ENCODE measurements at places on chromosomes 12 and 14. TPM values are rescaled to one million over a fixed set of nuclear protein-coding genes. Genes with fewer than 3 reads are reported as not detected.

Gene OR6C4
- total RNA-seq: not detected

Gene HOXC12
- under 0.01 TPM for total RNA-seq

Gene OR6C3
- total RNA-seq: not detected

Gene SYCP3
- total RNA-seq: 0.88 TPM

Gene SOX5
- 5.1 TPM for total RNA-seq

Gene PIK3C2G
- total RNA-seq: not detected

- H3K27ac ChIP-seq: no peak overlapping the region
- H3K4me1 ChIP-seq: no peaks in the 10 kb centered on the region
- no peak overlapping the region for H3K4me3 ChIP-seq
- no peak for DNase-seq
- H3K36me3 ChIP-seq: no peaks in the 10 kb centered on the region
These were observed 55.7 kb upstream of the ABCD2 start for GRCh38 chr12:39675263-39675662.

DNA sequence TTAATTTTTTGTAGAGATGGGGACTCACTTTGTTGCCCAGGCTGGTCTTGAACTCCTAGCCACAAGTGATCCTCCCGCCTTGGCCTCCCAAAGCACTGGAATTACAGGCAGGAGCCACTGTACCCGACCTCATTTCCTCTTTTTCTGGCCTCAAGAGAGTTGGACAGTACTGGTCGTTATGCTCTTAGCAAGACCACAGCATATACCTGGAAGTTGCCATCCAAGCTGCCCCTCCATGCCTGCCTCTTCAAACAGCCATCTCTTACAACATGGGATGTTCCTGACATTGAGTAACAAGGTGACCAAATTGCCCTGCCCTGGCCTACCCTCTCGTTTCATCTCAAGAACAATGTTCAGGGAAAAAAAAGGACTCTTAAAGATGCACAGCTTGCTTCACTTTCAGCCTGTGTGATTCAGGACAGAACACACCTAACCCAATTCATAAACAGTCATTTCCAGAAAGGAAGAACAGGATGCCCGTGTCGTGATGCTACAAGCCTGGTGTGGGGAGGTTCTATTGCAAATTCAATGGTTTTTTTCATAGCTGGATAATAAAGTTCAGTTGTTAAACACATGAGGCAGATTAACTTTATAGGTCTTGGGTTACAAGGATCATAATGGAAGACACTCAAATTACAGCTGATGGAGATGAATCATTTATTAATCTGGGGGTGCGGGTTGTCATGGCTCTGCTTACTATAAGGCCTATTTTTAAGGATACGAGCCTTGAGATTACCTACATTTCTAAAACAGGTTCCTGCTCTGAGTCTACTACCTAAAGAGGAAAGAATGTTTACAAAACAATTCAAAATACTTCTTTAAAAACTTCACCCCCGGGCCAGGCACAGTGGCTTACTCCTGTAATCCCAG is 11.9 kb downstream of the GLTP start:
- H3K27ac ChIP-seq: no peak overlapping the region
- no peaks in the 10 kb centered on the region for H3K27me3 ChIP-seq
- no peaks in the 10 kb centered on the region for H3K36me3 ChIP-seq
- peaks cover 33% of the 10 kb centered on the region for H3K4me1 ChIP-seq
- no peak for DNase-seq

DNA sequence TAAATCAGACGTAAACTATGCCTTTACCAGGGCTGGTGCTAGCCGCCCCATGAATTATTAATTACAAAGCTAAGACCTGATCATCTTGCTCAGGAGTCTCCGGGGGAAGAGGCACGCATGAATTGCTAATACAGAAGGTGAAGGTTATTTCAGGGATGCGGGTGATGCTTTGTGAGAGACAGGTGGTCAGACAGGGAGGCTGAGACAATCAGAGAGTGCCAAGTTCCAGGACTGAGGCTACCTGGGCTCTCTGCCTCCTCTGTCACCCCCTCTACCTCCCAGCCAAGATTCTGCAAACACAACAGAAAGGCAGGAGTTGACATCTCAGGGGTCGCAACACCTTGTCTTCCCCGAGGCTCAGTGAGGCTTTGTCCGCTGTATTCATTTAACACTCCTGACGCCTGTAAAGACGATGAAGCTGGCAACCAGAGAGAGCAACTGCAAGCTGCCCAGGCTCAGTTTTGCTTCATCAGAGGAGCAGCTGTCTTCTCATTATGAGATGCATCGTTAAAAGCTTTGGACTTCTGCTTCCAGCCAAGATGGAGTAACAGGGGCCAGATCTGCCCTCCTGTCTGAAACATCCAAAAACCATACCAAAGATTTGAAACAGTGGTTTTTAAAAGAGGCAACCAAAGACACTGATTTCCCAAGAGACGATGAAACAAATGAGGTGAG is 46.6 kb downstream of the PRIMA1 start:
- H3K27me3 ChIP-seq: no peaks in the 10 kb centered on the region
- H3K4me3 ChIP-seq: no peak overlapping the region
- no peak overlapping the region for H3K27ac ChIP-seq
- no peaks in the 10 kb centered on the region for H3K36me3 ChIP-seq

DNA sequence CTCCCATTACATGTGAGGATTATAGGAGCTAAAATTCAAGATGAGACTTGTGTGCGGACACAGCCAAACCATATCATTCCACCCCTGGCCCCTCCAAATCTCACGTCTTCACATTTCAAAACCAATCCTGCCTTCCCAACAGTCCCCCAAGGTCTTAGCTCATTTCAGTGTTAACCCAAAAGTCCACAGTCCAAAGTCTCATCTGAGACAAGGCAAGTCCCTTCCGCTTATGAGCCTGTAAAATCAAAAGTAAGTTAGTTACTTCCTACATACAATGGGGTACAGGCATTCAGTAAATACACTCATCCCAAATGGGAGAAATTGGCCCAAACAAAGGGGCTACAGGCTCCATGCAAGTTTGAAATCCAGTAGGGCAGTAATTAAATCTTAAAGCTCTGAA is 76.1 kb downstream of the CRADD start:
- H3K36me3 ChIP-seq: no peaks in the 10 kb centered on the region
- no peaks in the 10 kb centered on the region for H3K27me3 ChIP-seq
- no peak overlapping the region for H3K4me3 ChIP-seq
- DNase-seq: no peak

DNA sequence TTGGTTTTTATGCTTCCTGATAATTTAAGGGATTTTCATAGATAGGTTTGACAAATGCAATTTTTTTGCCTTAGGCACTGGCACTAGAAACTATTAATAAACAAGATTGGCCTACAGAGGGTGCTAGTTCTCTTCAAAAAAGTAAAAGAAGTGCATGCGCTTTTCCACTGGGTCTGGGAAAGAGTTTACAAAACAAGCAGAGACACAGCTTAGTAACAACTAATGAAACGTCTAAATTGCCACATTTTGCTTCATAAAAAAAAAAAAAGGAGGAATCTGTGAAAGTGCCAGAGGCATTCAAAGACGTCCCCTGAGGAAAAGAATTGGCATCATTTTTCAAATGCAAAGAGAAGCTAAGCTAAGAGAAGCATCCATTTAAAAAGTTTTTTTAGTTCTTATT is 58.3 kb upstream of the EEA1 start:
- H3K4me3 ChIP-seq: no peak overlapping the region
- no peaks in the 10 kb centered on the region for H3K27me3 ChIP-seq
- H3K27ac ChIP-seq: no peak overlapping the region
- H3K4me1 ChIP-seq: peaks cover 7% of the 10 kb centered on the region
- no peaks in the 10 kb centered on the region for H3K36me3 ChIP-seq
- DNase-seq: no peak

GRCh38 chr14:98144964-98145363 is 1127.0 kb downstream of the BCL11B start:
- H3K4me3 ChIP-seq: no peak overlapping the region
- no peaks in the 10 kb centered on the region for H3K36me3 ChIP-seq
- H3K4me1 ChIP-seq: no peaks in the 10 kb centered on the region

GRCh38 chr14:75979071-75979571 is 2.7 kb downstream of the TGFB3 start:
- H3K4me3 ChIP-seq: peak overlapping the region; percentile 86
- peak; percentile 90 for DNase-seq
- H3K4me1 ChIP-seq: peaks cover 32% of the 10 kb centered on the region
- H3K27me3 ChIP-seq: no peaks in the 10 kb centered on the region

DNA sequence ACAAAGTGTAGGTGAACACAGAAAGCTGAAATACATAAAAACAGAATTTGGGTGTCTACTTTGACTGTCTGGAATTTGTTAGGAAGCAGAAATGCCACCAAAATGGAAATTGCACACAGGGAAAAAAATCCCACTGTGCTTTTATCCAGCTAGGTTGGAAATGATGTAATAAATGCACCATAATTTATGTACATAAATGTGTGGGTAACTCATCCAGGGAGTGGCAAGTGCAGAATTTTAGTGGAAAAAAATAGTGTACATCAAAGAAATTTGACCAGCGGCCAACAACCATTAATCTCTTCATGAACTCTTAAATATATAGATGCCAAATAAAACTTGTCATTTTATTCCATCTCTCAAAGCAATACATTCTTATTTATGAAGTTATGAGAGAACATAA is 105.6 kb downstream of the LLPH start:
- no peak for DNase-seq
- no peaks in the 10 kb centered on the region for H3K27me3 ChIP-seq
- H3K27ac ChIP-seq: no peak overlapping the region
- no peak overlapping the region for H3K4me3 ChIP-seq
- no peaks in the 10 kb centered on the region for H3K4me1 ChIP-seq

DNA sequence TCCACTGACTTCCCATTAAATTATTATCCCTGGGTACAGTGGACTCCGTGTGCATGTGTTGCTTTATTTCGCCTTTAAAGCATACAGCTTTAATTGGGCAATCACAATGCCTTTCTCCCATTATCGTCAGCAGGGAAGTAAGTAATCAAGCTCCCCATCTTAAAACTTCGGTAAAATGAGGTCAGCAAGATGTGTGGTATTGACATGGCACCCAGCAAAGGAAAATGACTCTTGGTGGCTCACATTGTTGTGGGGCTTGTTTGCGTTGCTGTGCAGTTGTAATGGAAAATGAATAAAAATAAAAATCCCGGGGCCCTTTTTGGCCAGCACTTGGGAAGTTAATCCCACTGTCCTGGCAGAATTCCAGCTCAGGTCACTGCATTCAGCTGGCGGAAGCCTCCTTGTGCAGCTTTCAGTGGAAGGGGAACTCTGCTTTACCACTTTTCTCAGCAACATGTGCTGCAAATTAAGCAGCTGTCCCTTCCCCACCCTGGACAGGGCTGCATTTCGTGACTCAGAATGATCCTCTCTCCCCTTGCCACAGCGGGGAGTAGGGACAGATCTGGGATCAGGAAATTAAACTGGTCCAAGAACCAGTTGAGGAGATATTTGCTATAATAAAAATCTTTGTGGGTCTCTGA is 13.9 kb upstream of the ATP2A2 start:
- H3K4me3 ChIP-seq: peak overlapping the region; percentile 20
- H3K27me3 ChIP-seq: no peaks in the 10 kb centered on the region
- peak; percentile 62 for DNase-seq
- H3K27ac ChIP-seq: peak overlapping the region; percentile 60

- peaks cover 15% of the 10 kb centered on the region for H3K4me1 ChIP-seq
- DNase-seq: no peak
- no peak overlapping the region for H3K27ac ChIP-seq
- H3K27me3 ChIP-seq: no peaks in the 10 kb centered on the region
These were observed 2.6 kb upstream of the RDH11 start for GRCh38 chr14:67698179-67698578.

DNA sequence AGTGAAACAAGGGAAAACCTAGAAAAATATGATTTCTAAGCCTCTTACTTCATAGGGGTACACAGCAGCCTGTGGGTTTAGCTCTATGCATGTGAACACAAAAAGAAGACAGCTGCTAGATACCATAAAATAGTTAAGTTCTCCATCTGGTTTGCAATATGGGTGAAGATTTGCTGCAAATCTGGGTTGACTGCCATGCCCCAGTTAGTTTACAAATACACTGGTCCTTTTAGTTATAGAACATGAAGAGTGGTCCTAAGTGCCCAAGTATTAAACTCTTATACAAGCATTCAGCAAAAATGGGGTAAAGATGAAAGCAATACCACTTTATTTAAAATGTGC is 176.1 kb downstream of the AEBP2 start:
- H3K4me3 ChIP-seq: no peak overlapping the region
- H3K27ac ChIP-seq: no peak overlapping the region
- no peaks in the 10 kb centered on the region for H3K27me3 ChIP-seq
- no peaks in the 10 kb centered on the region for H3K4me1 ChIP-seq

- no peak overlapping the region for H3K27ac ChIP-seq
- peaks cover 4% of the 10 kb centered on the region for H3K27me3 ChIP-seq
These were observed 26.3 kb upstream of the CD69 start for GRCh38 chr12:9786726-9787717.

GRCh38 chr12:69392179-69392928 is 32.8 kb downstream of the YEATS4 start:
- no peak overlapping the region for H3K4me3 ChIP-seq
- H3K27me3 ChIP-seq: no peaks in the 10 kb centered on the region
- H3K4me1 ChIP-seq: peaks cover 20% of the 10 kb centered on the region
- no peaks in the 10 kb centered on the region for H3K36me3 ChIP-seq
- H3K27ac ChIP-seq: no peak overlapping the region

DNA sequence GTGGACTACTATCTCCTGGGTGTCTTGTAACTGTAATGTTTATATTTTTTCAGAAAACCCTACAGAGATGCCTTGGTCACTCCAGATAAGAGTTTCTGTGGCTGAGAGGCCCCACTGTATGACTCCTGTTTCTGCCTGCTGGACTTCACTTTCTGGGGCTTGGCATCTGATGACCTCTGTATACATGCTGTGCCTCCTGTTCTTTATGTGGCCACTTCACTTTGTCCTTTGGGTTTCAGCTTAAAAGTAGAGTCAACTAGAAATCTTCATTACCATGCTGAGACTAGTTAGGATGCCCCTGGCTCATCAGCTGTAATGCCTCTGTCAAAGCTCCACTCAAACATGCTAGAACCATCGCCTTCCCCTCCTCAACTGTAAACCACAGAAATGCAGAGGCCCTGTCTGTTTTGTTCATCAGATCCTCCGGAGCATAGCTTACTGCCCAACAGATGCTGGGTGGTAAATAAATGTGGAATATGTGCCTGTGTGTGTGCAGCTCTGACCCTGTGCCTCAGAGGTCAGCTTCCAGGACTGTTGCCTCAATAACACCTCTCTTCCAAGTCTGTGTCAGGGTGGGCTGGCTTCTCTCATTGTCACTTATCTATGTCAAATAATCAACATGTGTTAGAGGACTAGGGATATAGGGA is 25.5 kb downstream of the ZNF664 start:
- H3K27ac ChIP-seq: no peak overlapping the region
- peaks cover 19% of the 10 kb centered on the region for H3K36me3 ChIP-seq
- peaks cover 32% of the 10 kb centered on the region for H3K4me1 ChIP-seq
- H3K4me3 ChIP-seq: no peak overlapping the region
- no peaks in the 10 kb centered on the region for H3K27me3 ChIP-seq
- DNase-seq: no peak

Data from osteoblast (primary cell).